ENCODE measurements at places on chromosomes 4 and X.

DNA sequence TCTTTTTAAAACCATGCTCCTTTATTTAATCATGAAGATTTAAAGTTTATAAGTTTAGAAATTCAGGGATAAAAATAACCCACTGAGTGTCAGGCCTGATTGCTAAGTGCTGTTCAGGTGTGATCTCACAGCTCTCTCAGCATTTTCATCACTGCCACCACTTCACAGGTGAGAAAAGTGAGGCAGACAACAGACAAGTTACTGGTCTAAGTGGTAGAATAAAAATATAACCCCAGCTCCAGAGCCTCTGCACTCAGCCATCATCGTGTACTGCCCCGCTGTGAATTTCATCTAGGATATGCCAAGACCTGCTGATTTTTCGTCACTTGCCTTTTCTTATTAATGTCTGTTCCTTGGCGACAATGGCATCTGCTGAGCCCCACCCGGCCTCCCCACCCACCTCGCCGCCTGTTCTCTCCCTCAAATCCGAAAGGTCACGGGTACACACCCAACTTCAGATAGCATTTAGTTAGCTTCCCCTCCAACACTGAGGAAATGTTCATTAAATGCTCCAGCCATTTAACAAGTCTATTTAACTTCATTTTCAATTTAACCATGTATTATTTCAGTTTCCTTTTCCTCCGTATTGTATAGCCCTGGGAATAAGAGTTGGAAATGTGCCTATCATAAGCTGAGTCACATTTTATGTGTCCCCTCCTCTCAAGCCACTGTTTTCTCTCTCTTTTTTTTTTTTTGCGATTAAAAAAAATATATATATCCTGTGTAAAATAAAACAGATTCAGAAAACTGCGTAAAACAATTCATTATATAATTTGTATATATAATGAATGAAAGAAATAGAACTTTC, 236.5 kb downstream of the CBR4 start:
- DNase-seq: peak; percentile 54

GRCh38 chr4:15240764-15241163, 187.1 kb upstream of the C1QTNF7 start:
- DNase-seq: no peak

DNA sequence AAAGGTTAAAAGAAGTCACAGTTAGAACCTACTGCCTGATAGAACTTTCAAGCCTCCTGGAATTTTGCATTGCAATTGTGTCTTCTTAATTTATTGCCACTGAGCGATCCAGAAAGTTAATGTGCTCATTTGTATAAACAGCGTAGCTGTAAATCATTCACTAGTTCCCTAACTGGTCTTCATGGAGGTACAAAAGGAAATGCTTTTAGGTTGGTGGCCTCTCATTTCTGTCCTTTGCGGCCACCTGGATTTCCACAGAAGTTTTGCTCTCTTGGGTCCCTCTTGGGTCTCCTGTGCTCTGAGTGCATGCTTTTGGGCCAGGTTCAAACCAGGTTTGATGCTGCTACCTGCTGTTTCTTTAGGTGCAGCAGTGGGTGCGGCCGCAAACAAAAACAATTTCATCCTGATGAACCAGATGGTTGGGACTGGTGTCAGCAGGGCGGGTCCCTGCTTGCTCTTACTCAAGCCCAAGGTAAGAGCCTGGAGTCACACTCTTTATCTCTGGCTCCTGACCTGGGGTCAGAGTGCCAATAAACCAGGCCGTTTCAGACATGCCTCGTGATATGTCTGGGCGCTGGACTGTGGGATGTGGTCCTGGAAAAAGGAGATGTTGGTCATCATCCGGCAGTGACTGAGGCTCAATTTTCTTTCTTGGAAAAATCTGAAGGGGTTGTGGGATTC, 270.1 kb downstream of the PTTG2 start:
- DNase-seq: peak; percentile 89

DNA sequence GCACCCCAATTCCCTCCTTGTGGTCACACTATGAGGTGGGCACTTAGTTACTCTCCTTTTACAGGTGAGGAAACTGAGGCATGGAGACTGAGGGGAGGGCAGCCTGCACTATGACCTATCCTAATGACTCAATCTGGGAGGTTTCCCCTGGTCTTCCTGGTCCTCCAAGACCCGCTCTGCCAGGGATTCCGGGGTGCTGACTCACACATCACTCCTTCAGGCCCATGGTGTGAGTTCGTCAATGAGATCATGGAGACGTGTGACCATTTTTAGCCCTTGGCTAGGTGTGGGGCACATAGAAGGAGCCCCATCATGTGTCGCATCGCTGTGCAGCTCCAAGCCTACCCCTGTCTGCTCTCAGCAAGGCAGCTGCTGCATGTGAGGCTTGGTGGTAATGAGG, 32.4 kb upstream of the BCOR start:
- no peak for DNase-seq

GRCh38 chrX:133921764-133922389, 63.5 kb downstream of the GPC3 start:
- peak; percentile 0 for DNase-seq

GRCh38 chr4:189804894-189805293, 135.8 kb upstream of the FRG1 start:
- no peak for DNase-seq

DNA sequence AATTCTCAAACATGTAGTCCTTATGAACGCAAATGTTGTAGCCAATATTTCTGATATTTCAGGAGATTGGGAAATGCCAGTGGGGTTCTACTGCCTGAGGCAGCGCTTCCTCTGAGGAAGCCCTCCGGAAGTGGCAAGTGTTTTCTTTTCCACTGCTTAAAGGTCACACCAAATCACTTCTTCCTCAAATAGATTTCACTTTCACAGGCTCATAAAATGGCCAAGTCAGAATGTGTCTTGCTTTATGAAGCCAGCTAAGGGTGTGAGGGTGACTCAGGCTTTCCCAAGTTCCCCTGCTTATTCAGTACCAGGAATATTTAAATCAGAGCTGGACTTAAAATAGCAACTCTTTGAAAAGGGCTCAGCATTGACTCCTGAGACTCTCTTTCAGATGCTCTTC, 514.2 kb upstream of the DIPK2B start:
- DNase-seq: peak; percentile 62

DNA sequence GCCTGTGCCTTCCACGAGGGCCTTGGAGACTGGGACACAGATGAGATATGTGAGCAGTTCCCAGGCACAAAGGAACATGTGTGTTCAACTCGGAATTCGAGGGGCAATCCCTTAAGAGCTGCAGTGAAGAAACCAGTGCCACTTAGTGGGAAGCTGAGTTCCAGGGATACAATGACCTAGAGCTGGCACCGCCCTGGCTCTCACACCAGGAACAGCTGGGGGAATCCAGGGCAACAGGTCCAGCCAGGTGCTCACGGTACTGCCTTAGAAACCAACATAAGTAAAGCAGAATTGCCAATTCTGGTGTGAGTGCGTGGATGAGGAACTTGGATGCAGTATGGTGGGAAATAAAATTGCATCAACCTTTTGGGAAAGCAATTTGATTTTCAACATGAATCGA, 122.9 kb downstream of the AFAP1 start:
- no peak for DNase-seq

- peak; percentile 22 for DNase-seq
Observed at GRCh38 chr4:142565771-142566170, 280.3 kb downstream of the INPP4B start.

GRCh38 chr4:81030981-81031791, 678 bp downstream of the BMP3 start:
- DNase-seq: no peak

- no peak for DNase-seq
Observed at GRCh38 chrX:53356186-53356585, 66.3 kb downstream of the SMC1A start.

- peak; percentile 30 for DNase-seq
Observed at GRCh38 chr4:102503301-102503746, 2.2 kb downstream of the NFKB1 start.

- DNase-seq: no peak
Observed at GRCh38 chrX:149699761-149700160, 12.1 kb upstream of the MAGEA11 start.

- peak; percentile 50 for DNase-seq
Observed at GRCh38 chr4:108215055-108215454, 46.3 kb upstream of the LEF1 start.

DNA sequence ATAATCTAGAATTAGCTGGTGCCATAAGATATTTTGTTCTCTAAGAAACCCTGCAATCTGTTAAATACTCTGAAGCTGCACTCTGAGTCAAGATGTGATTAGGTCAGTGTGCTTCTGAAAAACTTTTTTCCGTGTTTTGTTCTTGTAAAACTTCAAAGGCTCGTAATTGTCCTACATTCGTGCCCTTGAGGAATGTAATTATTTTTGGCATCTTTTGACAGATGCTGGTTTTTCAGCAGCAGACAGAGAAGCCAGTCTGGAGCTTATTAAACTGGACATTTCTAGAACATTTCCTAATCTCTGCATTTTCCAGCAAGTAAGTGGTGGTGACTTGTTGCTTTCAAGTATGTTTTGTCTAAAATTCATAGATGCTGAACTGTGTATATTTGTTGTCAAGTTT, 36.8 kb upstream of the TADA2B start:
- DNase-seq: no peak

- DNase-seq: no peak
Observed at GRCh38 chr4:81698538-81699296, 227.0 kb upstream of the RASGEF1B start.

GRCh38 chr4:88979276-88979675, 77.7 kb downstream of the FAM13A start:
- no peak for DNase-seq

GRCh38 chr4:6773616-6774540, 8.6 kb upstream of the KIAA0232 start:
- no peak for DNase-seq

DNA sequence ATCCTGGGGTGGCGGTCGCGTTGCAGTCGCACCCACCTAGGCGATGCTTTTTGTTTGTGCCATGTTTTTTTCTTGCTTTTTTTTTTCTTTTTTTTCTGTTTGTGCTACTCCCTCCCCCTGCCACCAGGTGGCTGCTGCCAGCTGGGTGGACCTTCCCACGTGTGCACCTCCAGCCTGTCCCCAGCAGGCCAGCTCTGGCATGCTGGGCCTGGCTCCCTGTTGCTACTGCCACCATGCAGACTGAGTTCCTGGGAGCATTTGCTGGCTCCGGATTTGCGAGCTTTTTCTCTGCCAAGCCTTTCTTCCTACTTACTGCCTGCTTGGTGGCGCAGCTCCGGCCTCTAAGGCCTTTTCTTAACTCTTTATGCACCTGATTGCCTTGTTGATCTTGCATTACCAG, 161.2 kb upstream of the WDFY3 start:
- peak; percentile 25 for DNase-seq

DNA sequence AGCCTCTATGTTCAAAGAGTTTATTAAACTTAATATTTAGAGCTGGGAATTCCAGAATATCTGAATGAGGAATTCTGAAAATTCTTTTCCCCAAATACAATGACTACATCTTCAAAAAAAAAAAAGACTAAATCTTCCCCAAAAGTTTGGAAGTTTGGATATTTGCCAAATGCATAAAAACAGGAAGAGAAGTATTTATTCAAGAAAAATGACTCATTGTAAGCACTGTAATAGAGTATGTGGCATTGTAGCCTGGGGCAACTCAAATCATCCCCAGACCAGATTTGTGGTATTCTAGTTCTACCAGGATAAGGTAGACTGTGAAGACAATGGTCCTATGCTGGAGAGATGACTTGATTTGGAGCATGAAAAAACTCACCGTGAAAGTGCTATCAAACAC, 78.5 kb upstream of the PDHA2 start:
- DNase-seq: no peak

- no peak for DNase-seq
Observed at GRCh38 chr4:92382128-92382527, 78.4 kb downstream of the GRID2 start.

GRCh38 chr4:109811707-109812106, 3.9 kb upstream of the GAR1 start:
- DNase-seq: no peak

Data from LoVo (cell line).